ENCODE measurements at places on chromosomes 6 and 20. TPM values are rescaled to one million over a fixed set of nuclear protein-coding genes. Genes with fewer than 3 reads are reported as not detected.

TLDC2 gene
- total RNA-seq = not detected

ZBTB46 gene
- total RNA-seq = 34.7 TPM

CALHM6 gene
- 0.77 TPM for total RNA-seq

DDO gene
- total RNA-seq = 3.2 TPM

Data from mesenteric fat pad (tissue), 1 donor.